Cortex of kidney (tissue), 1 donor: ENCODE measurements at places on chromosomes 7 and 10.

GRCh38 chr7:155001756-155002410 is 1.0 kb downstream of the PAXIP1 start:
- DNase-seq = no peak

- no peak for DNase-seq
Measured at GRCh38 chr7:131607291-131608115, 51.1 kb upstream of the PODXL start.

DNA sequence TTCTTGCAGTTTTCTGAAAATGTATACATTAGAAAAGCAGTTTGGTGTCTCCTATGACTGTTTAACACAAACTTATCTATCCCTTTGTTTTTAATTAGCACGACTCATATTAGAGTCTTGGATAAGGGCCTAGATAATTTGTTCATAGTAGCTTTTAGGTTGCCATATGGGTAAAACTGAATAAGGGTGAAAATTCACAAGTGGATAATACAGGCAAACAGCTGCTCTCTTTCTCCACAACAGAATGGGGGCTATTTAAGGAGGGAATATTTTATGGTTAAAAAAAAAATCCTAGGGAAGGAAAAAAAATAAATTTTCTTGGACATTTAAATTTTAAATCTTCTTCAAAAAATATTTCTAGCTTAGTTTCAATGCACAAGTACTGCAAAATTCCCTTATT is 1416.1 kb downstream of the GATA3 start:
- DNase-seq = no peak

DNA sequence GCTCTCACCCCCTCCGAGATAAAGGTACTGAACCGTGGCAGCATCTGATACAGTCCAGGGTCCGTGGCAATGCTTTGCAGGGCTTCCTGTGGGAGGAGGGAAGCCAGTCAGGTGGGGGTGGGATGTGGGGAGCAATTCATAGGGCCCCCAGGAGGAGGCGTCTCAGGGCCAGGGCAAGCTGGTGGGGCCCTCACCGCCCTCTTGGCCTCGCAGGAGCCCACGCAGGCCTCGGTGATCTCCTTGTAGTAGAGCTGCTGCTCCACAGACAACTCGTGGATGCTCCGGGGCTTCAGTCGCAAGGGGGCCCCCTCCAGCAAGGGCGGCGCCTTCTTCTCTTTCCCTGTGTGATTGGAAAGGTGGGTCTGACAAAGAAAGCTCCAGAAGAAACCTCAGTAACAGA is 7.2 kb downstream of the TAF6 start:
- no peak for DNase-seq

DNA sequence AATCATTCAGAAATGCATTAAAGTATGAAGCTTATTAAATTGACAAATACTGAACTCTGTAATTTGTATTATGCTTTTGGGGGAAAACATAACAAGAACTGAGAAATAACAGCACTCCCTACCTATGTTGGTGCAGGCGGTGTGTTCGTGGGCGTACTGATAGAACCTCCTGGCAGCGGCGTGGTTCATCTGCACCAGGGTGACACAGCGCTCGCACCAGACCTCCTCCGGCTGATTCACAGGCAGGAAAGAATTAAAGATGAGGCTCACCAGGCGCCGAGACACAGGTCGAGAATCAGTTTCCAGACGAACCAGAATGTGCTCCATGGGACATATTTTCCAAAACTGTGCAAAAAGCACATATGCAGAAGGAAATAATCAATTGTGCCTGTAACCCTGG is 40.2 kb downstream of the NCAPG2 start:
- no peak for DNase-seq
